ENCODE measurements at places on chromosomes 6 and 20.
A peak's percentile ranks its signal among the peaks of the same experiment; 100 is the strongest.

- DNase-seq = no peak
Measured at GRCh38 chr6:168884050-168884645, 369.5 kb downstream of the THBS2 start.

DNA sequence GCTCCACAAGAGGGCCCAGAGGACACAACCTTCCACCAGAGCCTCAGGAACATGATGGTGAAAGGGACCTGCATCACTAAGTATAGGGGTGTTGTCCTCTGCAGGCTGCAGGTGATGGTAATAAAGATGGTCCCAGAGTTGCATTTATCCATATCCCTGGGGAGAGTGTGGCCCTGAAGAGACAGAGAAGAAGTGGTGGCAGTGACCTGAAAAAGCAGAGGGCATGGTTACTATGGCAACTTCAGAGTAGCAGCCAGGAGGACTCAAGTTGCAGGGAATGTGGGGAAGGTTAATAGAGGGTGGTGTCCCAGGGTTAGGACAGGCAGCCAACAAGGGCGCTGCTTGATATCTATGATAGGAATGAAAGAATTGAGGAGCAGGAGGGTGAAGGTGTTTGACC is 57.1 kb downstream of the HLA-A start:
- DNase-seq = no peak

DNA sequence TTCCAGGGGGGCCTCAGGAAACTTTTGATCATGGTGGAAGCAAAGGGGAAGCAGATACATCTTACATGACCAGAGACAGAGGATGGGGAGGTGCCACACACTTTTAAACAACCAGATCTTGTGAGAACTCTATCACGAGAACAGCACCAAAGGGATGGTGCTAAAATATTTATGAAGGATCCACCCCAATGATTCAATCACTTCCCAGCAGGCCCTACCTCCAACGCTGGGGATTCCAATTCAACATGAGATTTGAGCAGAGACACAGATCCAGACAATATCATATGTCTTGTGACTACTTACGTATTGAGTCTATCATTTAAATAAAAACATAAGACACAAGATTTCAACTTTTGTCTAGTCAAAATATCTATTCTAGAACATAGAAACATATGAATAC is 351.9 kb downstream of the EPM2A start:
- DNase-seq = no peak

DNA sequence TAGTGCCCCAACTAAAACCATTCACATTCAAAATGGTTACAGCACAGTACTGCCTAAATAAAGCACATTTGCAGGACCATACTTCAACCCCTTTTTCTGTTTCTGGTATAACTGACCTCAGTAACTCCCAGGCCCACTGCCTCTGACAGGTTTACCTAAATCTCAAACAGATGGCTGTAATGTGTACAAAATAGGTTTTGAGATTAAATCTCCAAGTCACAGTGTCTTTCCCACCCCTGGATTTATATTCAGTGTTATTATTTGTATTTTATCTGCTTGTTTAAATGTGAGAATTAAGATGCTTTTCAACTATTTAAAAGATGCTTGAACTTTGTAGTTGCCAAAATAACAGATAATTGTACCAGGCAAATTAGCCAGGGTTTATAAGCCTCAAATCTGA is 4.7 kb upstream of the KIF6 start:
- DNase-seq = no peak

DNA sequence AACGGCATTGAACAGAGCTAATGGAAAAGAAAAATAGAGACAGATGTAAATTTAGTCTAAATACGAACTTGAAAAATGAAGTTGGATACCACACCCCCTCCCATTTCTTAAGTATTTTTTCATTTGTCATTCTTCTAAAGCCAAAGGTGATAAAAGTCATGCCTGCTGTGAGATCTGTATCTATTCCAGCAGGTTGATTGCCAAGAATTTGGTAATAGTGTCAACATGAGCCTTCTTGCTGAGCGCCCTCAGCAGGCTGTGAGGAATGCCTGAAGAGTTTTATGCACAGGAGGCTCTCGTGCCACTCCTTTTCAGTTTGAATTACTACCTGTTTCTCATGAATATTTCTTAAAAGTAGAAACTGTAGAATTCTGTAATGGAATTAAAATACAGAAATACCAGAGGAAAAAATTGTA is 165.4 kb downstream of the QKI start:
- DNase-seq = no peak

DNA sequence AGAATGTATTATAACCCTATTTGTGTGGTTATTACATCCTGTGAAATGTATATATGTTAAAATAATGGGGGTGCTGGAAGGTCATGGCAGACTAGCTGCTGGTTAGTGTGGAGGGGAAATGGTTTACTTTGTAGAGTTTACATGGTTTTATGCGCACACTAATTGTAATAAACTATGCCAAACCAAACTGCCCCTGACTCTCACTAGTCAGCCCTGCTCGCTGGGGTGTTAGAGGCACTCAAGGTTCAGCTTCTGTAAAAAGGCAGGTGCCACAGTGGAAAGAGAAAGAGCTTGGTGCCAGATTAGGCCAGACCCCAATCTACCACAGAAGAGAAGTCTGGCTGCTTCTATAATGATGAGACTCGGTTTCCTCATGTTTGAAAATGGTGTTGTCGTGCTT is 52.7 kb downstream of the GOPC start:
- DNase-seq = no peak

DNA sequence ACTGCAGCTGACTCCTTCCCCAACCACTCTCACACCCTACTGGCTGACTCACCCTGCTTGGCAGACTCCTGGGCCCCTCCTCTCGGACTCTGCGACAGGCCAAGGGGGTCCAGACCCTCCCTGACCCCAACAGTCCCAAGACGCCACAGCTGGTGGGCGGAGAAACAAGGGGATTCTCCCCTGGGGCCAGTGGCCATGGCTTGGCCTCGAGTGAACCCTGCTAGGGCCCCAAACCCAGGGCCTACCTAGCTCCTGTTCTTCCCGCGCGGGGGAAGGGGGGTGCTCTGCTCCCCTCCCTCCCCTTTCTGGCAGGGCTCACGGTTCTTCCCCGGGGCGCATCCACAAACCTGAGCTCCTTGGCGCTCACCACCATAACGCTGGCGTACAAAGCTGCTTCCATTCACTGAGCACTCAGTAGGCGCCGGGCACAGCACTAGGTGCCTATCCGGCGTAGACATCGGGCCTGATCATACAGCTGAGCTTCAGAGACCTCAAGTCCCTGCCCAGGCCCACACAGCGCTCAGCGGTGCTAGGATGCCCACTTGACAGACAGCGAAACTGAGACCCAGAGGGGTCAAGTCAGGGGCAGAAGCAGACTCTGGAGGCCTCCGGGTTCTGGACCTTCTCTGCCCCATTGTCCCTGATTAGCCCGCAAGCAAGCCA is 597 bp downstream of the ADA start:
- DNase-seq = no peak

DNA sequence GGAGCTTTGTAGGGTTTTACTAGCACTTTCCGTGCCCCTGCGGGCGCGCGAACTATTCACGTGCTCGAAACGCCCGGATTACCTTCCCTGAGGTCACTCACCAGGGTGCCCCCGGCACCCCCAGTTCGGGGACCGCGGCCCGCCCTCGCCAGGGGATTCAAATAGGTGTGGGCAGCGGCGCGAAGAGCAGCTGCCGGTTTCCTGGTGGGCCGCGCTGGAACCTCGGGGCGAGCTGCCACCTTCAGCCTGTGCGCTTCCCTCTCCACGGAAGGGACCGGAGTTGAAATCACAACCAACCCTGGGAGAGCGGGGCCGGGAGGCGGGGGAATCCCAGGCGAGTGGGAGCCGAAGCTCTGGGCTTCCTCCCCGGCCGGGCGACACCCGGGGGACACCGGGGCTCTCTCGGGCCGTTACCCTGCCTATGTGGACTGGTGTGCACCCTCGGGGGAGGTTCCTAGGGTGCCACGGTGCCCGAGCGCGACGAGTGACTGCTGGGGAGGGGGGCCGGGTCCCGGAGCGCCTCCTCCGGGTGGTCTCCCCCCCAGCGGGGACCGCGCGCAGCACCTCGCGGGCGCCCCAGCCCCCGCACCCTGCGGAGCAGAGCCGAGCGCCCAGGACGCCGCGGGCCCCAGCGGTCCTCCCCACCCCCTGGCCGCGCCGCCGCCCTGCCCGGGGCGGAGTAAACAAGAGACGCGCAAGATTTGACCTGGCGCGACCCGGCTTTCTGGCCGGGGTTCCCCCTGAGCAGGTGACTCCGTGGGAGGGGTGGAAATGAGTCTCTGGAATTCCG is 2.1 kb upstream of the HIVEP2 start:
- peak; percentile 32 for DNase-seq

GRCh38 chr6:5570641-5571040 is 309.3 kb downstream of the FARS2 start:
- no peak for DNase-seq

DNA sequence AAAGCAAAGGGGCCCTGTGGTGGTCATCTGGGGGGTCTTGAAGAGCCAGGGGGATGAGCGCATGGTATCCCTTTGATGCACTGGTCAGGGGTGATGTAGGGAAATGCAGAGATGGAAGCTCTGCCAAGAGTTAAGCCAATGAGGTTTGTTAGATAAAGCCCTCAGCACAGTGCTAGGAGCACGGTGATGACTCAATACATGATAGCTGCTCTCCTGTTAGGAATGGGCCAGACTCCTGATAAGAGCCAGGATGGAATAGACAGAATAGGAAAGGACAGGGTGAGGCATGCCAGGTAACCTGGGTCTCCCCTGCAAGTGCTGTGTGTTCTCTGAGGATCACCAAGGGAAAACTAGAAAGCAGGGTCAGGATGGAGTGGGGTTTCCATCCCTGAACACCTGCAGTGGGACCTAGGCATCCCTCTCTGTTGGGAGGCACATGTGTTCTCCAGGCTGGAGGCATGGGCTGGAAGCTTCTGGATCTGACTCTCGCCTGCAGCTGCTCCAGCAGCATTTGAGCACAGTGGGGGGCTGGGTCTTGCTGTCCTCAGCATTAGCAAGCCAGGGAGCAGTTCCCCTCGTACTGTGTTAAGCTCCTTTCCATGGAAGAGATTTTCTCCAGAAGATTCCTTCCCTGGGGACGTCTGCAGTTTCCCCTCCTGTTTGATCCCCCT is 71.8 kb upstream of the TIAM2 start:
- DNase-seq = no peak

GRCh38 chr6:33798343-33798848 is 5.4 kb downstream of the MLN start:
- no peak for DNase-seq

DNA sequence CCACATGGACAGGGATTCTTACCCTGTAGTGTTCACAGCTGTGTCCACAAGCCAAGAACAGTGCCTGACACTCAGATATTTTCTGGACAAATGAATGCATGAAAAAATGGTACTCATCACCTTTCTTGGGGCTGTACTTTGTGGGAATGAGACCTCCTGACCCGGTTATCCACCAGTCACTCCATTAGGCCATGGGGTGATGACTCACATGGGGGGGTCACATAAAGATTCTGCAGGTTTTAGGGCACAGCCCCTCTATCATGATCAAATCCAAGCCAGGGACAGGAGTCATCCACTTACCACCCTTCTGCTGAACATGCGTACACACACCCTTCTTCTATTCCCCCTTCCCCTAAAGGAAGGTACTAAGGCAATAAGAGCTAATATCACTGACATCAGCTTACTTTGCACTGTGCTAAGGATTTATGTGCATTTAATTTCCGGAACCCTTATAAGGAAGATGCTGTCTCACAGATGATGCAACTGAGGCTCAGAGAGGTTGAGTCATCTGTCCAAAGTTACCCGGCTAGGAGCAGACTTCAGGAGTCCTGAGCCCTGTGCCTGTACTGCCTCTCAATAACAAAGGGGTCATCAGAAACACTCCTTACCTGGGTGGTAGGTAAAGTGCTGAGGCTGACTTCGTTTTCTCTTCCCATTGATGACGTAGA is 107.8 kb downstream of the NFATC2 start:
- no peak for DNase-seq

DNA sequence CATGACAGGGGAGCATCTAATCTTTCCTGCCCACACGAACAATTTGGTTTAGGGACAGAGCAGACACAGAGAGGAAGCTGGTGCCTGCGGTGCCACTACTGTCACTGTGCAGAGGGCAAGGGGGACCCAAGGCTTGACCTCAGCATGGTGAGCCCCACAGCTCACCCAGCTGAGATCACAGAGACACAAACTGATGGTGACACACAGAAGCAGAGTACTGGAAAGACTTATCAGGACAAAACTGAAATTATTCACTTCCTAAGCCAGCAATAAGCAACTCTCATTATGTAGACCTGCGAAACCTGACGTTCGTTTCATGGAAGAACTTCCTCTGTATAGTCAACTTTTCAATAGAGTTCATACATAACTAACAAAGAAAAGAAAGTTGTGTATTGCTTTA is 86.1 kb downstream of the HUS1B start:
- DNase-seq = no peak

GRCh38 chr6:82889143-82889542 is 176.5 kb downstream of the UBE3D start:
- DNase-seq = no peak

Data from cortex of kidney (tissue), 1 donor.